ENCODE measurements at places on chromosomes 3 and 15.

- H3K4me3 ChIP-seq = peak overlapping the region; percentile 66
- peaks cover 21% of the 10 kb centered on the region for H3K4me1 ChIP-seq
- no peak for DNase-seq
- H3K27ac ChIP-seq = no peak overlapping the region
- H3K36me3 ChIP-seq = no peaks in the 10 kb centered on the region
Observed at GRCh38 chr15:28886431-28887338, 911 bp downstream of the APBA2 start.

GRCh38 chr15:80310776-80311175 lies 58.8 kb upstream of the CTXND1 start:
- H3K27ac ChIP-seq = no peak overlapping the region
- no peaks in the 10 kb centered on the region for H3K27me3 ChIP-seq
- no peaks in the 10 kb centered on the region for H3K36me3 ChIP-seq
- H3K4me3 ChIP-seq = no peak overlapping the region
- no peaks in the 10 kb centered on the region for H3K4me1 ChIP-seq

GRCh38 chr3:60025096-60026050 lies 975.5 kb upstream of the CFAP20DC start:
- no peaks in the 10 kb centered on the region for H3K27me3 ChIP-seq
- H3K36me3 ChIP-seq = peaks cover 24% of the 10 kb centered on the region
- H3K27ac ChIP-seq = peak overlapping the region; percentile 27
- DNase-seq = no peak
- peak overlapping the region; percentile 48 for H3K4me3 ChIP-seq

DNA sequence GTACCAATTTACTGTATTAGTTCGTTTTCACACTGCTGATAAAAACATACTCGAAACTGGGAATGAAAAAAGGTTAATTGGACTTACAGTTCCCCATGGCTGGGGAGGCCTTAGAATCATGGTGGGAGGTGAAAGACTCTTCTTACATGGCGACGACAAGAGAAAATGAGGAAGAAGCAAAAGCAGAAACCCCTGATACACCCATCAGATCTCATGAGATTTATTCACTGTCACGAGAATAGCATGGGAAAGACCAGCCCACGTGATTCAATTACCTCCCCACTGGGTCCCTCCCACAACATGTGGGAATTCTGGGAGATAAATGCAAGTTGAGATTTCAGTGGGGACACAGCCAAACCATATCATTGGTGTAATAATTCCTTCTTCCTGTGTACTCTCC lies 69.6 kb downstream of the C3orf20 start:
- H3K27ac ChIP-seq = no peak overlapping the region
- H3K4me3 ChIP-seq = no peak overlapping the region
- H3K36me3 ChIP-seq = no peaks in the 10 kb centered on the region
- H3K4me1 ChIP-seq = no peaks in the 10 kb centered on the region

GRCh38 chr15:66138892-66139590 lies 114.5 kb downstream of the MEGF11 start:
- no peak overlapping the region for H3K27ac ChIP-seq
- H3K27me3 ChIP-seq = no peaks in the 10 kb centered on the region
- no peak for DNase-seq
- H3K4me3 ChIP-seq = no peak overlapping the region
- H3K36me3 ChIP-seq = no peaks in the 10 kb centered on the region

Data from T-helper 2 cell treated with Interferon-gamma antibody and Interleukin-4, amounts not matched to agents 5 μg/mL and 100 μg/mL, for 36 hours (primary cell).